A375 (cell line): ENCODE measurements at places on chromosomes 1 and 21. TPM values are rescaled to one million over a fixed set of nuclear protein-coding genes. Genes with fewer than 3 reads are reported as not detected.

TMOD4 gene
- total RNA-seq, result 0.38 and 0.40 TPM in 2 replicates

CYP4Z1 gene
- total RNA-seq, result not detected in 2 replicates

SMIM11 gene
- 2.8 and 21.0 TPM in 2 replicates for total RNA-seq

LAMB3 gene
- total RNA-seq, result 14.7 and 24.7 TPM in 2 replicates

SUSD4 gene
- total RNA-seq, result 0.13 and 0.26 TPM in 2 replicates

SHISAL2A gene
- not detected in 2 replicates for total RNA-seq

C1QA gene
- total RNA-seq, result not detected in 2 replicates

ALX3 gene
- not detected in 2 replicates for total RNA-seq

FABP3 gene
- total RNA-seq, result 0.68 TPM in 1 of 2 replicates, not detected in the other

POGZ gene
- 29.7 and 35.7 TPM in 2 replicates for total RNA-seq

GPR37L1 gene
- total RNA-seq, result not detected in 2 replicates

ASTN1 gene
- 1.7 and 3.0 TPM in 2 replicates for total RNA-seq

KRTAP19-3 gene
- not detected in 2 replicates for total RNA-seq

VSIG8 gene
- total RNA-seq, result not detected in 2 replicates

ZNF648 gene
- 0.27 and 0.38 TPM in 2 replicates for total RNA-seq

PTPRC gene
- not detected in 2 replicates for total RNA-seq

C1QTNF12 gene
- 2.5 and 7.0 TPM in 2 replicates for total RNA-seq

ZP4 gene
- 0.27 TPM in 1 of 2 replicates, not detected in the other for total RNA-seq

SNX27 gene
- 24.4 and 25.7 TPM in 2 replicates for total RNA-seq

CELA3A gene
- total RNA-seq, result not detected in 2 replicates

U2AF1 gene
- total RNA-seq, result 23.3 and 23.9 TPM in 2 replicates
